ENCODE measurements at places on chromosomes 1 and 21.
A peak's percentile ranks its signal among the peaks of the same experiment; 100 is the strongest.

DNA sequence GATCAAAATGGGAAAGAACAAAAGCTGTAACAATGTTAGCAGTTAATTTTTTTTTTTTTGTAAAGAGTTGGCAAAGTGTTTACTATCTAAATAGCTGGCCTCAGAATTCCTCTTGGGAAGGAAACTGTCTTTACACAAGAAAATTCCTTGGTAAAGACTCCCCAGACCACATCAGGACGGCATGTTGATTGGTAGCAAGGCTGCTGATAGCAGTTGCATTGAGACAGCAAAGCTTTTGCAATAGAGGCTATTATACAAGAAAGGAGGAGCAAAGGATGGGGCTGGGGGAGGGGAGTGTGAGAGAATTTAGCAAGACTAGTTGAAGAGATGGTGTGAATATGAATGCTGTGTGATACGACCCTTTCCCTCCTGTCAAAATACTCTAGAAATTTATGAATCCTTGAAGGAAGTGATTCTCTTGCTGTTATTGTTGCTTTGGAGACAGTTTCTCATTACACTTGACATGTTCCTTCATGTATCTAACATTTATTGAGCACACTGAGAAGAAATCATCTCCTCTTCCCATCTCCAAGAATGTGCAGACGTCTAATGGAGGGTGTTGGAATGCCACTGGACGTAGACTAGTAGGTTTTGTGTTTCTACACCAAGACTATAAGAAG, 355.6 kb downstream of the SIPA1L2 start:
- DNase-seq = no peak

DNA sequence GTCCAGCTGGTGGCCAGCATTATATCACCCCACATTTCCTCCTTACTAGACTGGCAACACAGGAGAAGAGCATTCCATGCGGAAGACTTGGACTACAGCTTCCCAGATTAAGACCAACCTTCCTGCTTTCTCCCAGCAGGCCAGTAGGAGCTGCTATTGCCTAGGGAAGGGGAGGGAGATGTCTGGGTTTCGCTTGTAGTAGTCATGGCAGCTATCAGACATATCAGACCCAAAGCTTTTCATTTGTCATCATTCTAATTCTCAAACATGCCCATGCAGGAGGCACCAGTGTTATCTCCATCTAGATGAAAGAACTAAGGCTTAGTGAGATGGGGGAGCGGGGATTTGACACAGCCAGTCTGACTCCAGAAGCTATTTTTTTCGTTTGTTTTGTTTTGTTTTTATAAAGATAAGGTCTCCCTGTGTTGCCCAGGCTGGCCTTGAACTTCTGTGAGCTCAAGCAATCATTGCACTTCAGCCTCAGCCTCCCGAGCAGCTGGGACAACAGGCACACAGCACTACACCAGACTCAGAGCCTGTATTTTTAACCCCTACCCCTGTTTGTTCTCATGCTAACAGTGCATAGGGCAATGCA, 4.5 kb downstream of the PLA2G2A start:
- DNase-seq = peak; percentile 6

DNA sequence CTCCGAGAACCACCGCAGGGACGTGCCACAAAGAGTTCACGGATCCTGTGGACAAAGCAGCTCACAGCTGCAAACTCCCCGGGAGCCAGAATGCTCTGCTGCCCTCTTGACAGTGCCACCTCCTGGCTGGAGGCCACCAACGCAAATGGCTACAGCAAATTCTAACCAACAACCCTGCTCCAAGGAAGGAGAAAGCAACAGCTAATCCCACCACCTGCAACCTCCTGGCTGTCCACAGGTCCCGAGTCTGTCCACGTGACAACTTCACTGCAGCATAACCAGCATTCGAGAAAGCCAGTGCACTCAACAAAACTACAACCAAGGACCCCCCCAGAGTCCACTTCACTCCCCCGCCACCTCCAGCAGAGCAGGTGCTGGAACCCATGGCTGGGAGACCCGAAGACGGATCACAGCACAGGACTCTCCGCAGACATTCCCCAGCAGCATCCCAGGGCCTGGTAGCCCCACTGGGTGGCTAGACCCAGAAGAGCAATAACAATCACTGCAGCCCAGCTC, 17.3 kb downstream of the POFUT2 start:
- DNase-seq = no peak

DNA sequence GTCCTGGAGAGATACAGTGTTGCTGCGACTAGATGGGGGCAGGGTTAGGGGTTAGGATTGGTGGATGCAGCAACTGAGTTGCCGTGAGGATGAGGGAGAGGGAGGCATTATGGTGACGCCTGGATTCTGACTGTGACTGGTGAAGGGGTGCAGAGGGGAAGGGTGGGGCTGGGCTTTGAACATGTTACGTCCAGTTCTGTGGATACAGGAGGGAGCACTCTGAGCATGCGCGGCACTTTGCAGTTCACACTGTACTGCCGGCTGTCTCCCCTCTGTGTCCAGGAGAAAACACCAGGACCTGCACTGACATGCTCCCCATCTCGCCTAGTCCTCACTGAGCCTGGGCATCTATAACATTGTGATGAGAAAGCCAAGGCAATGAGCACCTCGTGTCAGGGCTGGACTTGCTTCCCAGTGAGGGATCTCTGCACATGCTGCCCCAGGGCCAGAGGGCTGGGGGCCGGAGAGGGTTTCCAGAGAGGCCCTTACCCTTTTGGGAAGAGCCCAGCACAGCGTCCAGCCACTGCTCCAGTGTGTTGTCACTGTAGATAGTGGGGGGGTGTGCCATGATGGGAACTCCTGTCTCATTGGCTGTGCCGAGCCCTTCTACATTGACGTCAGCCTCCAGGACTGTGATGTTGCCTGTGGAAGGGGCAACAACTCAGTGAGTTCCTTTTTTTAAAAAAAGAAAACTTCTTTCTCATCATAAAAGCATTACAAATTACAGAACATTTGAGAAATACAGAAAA, 7.6 kb downstream of the FAM151A start:
- DNase-seq = no peak

- DNase-seq = no peak
These were observed 50.1 kb downstream of the KLHDC7A start for GRCh38 chr1:18530587-18531502.

- no peak for DNase-seq
These were observed 16.0 kb upstream of the SCCPDH start for GRCh38 chr1:246708166-246708565.

DNA sequence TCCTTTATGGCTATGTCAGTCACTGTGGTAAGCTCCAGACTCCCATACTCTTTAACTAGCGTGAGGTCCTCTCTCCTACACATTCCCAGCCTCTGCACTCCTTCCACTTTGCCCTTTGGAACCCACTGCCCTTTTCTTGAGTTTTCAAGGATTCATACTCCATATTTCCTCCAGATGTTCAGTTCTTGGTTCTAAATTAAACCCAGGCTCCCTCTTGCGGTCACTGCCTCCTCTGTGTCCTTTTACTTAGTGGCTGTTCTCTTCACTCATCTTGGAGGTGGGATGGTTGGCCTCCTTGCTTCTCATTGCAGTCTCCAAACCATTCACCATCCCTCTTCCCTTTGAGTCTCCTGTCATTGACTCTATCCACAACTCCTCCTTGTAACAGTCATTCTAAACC, 208.1 kb downstream of the TGFB2 start:
- no peak for DNase-seq

DNA sequence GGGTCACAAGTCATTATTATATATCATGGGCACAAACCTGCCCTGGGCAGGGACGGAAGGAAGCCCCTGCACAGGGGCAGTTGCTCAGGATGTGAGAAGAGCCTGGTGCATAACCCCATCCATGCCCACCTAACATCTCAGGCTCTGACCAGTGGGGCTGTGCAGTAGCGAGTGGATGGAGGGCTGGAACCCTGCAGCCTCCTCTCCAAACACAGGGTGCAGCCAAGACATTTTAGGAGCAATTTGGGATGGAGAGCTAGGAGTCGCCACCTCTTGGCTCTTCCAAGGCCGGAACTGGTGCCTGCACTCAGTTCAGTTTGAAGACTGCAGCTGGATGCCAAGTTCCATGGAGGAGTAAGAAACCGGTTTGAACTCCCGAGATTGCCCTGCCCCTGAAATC, 2.8 kb downstream of the MX1 start:
- DNase-seq = no peak

DNA sequence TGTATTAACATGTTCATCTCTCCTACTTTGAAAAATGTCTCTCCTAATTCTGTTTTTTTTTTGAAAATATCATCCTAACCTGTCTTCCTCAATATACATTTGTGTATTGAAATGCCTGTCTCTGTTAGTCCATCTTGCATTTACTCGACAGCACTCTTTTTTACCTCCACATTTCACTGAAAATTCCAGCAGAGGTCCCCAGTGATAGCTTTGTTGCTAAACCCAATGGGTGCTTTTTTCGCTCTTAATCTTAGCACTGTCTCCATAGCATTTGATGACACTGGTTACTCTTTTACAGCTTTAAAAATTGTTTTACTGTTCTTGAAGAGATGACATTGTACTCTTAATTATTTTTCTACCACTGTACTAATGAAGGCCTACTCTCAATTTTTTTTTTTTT, 10.8 kb downstream of the OSBPL9 start:
- DNase-seq = no peak

DNA sequence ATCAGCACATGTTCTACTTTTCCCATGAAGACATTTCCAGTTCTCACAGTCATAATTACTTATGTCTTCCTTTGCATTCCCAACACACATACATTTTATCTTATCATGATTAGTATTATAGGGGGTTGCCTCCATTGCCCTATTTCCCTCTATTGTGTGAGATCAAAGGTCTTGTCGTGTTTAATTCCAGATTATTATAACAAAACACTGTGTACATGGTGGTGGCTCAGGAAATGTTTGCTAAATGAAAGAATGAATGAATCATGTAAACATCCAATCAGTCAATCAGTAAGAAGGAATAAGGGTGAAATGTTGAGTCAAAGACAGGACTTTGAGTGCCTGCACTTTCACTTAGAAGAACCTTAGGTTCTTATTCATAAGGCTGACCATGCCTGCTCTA, 376.0 kb downstream of the SMYD3 start:
- no peak for DNase-seq

- peak; percentile 88 for DNase-seq
These were observed 7.3 kb downstream of the SH3BGRL3 start for GRCh38 chr1:26287033-26287711.

DNA sequence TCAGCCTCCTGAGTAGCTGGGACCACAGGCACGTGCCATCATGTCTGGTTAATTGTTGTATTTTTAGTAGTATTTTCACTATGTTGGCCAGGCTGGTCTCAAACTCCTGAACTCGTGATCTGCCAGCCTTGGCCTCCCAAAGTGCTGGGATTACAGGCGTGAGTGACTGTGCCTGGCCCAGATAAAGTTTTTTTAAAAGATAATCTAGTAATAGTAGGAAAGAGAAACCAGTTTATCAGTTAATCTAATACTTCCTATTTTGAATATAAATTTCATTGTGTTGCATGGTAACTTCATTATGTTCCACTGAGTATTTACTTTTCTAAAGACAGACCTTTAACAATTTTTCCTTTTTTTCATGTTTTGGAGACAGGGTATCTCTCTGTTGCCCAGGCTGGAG, 10.0 kb downstream of the RABGAP1L start:
- DNase-seq = no peak

GRCh38 chr1:20600156-20600555, 11.3 kb downstream of the CDA start:
- no peak for DNase-seq

DNA sequence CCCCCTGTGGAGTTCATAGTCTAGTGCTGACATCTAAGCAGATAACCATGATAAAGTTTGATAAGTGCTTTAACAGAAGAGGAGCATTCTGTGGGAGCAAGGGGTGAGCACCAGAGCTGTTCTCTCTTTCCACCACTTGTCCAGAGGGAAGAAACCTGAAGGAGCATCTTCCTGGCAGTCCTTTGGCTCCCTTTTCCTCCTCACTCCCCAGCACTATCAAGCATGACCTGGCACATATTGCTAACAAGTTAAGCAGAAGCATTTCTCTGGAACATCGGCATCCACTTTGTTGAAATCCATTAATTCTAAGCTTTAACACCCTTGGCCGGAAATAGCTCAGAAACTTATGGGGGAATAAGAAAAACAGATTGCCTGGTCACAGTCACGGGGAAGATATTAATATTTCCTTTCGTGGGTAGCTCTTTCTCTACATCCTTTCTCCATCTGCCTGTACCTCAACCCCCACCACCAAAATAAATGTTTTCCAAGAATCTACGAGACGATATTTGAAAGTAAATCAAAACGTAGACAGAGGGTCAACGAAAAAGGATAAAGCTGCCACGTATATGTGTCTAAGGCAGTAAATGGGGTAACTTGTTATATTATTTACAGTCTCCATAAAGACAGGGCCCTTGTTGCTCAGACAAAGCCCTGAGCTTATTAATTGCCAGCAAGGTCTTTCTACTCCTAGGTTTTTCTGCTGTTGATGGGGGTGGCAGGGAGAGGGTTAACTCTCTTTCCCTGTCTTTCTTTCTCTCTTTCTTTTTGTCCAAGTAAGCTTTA, 351.4 kb downstream of the NUF2 start:
- DNase-seq = no peak

GRCh38 chr1:150559656-150560010, 10.4 kb downstream of the ADAMTSL4 start:
- no peak for DNase-seq

- DNase-seq = peak; percentile 22
These were observed 34.8 kb downstream of the MX1 start for GRCh38 chr21:41460578-41461527.

- DNase-seq = no peak
These were observed 29.1 kb upstream of the SAMD13 start for GRCh38 chr1:84272401-84272800.

DNA sequence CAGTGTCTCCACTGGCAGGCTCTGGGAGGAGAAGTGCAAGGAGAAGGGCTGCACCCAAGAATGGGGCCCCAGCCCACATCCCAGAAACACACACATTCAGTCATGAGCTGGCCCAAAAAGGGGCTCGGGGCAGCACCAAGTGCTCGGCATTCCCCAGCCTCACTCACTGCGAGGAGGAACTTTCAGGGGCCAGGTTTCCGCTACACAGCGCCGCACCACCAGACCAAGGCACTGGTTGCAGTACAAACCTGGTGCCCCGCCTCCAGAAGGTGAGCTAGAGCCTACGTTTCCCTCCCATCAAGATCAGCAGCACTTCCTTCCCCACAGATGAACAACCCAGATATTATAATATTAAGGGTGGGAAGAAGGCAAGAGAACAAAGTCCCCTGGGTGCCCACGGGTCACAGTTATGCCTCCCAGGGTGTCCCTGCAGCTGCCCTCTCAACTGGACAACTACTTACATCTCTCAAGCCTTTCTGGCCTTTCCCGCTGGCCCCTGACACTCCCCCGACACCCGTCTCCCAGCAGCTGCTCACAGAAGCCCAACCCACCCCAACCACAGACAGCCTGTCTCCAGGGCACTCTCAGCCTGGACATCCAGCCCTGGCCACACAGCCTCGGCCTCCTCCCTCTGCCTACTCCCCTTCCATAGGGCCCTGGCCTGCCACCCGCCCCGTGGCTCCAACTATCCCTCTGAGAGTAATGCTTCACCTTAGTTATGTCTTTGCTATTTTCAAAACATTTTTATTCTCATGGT, 3.8 kb downstream of the PBXIP1 start:
- peak; percentile 50 for DNase-seq

- DNase-seq = no peak
These were observed 15.4 kb upstream of the ZBTB21 start for GRCh38 chr21:42025376-42026081.

Measured in CD8-positive, alpha-beta memory T cell (primary cell).